ENCODE measurements at places on chromosomes 5 and 9. TPM values are rescaled to one million over a fixed set of nuclear protein-coding genes. Genes with fewer than 3 reads are reported as not detected.

The TUT7 gene
- total RNA-seq = 45.0 TPM

DNA sequence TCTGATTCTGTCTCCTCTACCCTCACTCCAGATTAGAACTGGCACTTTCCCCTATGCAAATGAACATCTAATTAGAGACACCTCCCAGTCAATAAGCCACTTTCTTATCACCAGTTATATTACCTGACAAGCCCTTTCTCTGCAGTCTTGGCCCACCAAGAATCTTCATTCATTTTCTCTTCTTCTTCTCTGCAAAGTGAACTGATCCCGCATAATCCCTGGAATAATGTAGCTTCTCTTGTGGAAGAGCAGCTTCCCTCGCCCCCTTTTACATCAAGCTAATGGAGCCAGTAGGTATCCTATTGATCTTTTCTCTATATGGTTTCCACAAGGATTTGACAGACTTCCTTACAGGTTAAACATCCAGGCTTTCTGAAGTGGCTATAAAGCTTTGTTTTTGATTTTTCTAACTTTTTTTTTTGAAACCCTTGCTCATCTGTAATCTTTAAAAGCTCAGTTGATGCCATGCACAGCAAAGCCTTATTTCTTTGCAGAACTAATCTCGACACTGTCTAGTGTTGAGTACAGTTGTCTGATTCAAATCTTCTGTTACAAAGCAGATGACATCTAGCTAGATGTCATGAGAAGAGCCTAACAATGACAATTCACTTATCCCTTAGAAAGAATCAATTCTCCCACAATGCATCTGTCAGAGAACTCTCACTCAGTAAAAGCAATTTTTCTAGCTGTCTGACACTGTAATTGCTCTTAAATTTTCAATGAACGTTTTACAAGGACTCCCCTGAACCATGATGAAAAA lies 281.4 kb downstream of the ISL1 start:
- no peak for DNase-seq

- no peak for DNase-seq
Measured at GRCh38 chr9:2630158-2630557, 8.6 kb downstream of the VLDLR start.

The CTNND2 gene
- 1.4 TPM for total RNA-seq

The SLC6A19 gene
- total RNA-seq = not detected

DNA sequence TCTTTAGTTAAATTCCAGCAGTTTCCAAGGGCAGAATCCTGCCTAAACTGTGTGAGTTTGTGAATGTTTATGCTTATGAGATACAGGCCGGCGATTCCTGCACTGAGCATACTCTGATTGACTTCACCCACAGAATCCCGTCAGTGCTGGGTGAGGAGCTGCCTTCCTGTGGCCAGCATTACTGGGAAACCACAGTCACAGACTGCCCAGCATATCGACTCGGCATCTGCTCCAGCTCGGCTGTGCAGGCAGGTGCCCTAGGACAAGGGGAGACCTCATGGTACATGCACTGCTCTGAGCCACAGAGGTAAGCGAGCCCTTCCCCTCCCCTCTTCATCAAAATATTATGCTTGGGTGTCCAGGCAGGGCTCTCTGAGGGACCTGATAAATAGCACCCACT lies 103.7 kb downstream of the CMYA5 start:
- no peak for DNase-seq

GRCh38 chr9:35835216-35835632 lies 6.2 kb downstream of the TMEM8B start:
- no peak for DNase-seq

The C5orf52 gene
- not detected for total RNA-seq

DNA sequence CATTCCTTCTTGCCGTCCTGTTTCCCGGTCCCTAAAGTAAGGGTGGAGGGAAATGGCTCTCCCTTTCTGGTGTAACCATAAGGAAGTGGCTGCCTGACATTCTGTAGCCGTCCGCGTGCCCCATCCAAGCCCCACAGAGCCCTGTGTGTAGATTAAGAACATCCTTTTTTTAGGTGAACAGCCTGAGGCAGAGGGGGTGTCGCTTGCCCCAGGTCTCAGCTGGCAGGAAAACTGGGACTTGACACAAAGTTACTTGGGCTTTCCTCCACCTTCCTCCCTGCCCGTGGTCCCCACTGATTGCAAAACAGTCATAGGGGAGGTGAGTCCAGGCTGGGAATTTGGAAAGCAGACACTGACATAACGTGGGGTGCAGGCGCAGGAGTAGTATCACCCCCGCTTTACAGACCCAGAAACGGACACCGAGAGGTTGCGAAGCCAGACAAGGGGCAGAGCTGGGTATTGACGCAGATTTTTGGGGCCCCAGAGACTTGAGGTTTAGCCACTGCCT lies 22.8 kb downstream of the C9orf50 start:
- no peak for DNase-seq

The ZCCHC10 gene
- 24.1 TPM for total RNA-seq

All from urinary bladder (tissue), 4 donors.